ENCODE measurements at places on chromosomes 12 and 14. TPM values are rescaled to one million over a fixed set of nuclear protein-coding genes. Genes with fewer than 3 reads are reported as not detected.

The OTX2 gene
- not detected for total RNA-seq

The PKP2 gene
- total RNA-seq: 9.3 TPM

The B4GALNT3 gene
- 0.52 TPM for total RNA-seq

The ASCL1 gene
- not detected for total RNA-seq

The AKAP5 gene
- 0.41 TPM for total RNA-seq

The SOS2 gene
- 9.6 TPM for total RNA-seq

The CD163 gene
- not detected for total RNA-seq

The REM2 gene
- total RNA-seq: 0.23 TPM

The DLGAP5 gene
- 35.2 TPM for total RNA-seq

The CLEC9A gene
- total RNA-seq: not detected

The TRHDE gene
- total RNA-seq: 0.06 TPM

The ABCC9 gene
- 0.02 TPM for total RNA-seq

The KRT74 gene
- not detected for total RNA-seq

The KRT73 gene
- total RNA-seq: not detected

The KLRC2 gene
- total RNA-seq: 1.7 TPM

The EXOC3L4 gene
- total RNA-seq: 1.5 TPM

The MVK gene
- 8.2 TPM for total RNA-seq

The DPY19L2 gene
- total RNA-seq: 1.6 TPM

The TGM1 gene
- total RNA-seq: 0.98 TPM

The SIVA1 gene
- total RNA-seq: 153 TPM

The KLRD1 gene
- not detected for total RNA-seq

The TSPAN31 gene
- total RNA-seq: 18.5 TPM

The TAS2R13 gene
- not detected for total RNA-seq

The LMNTD1 gene
- total RNA-seq: not detected

The SIX6 gene
- not detected for total RNA-seq

The SLC6A15 gene
- total RNA-seq: 3.2 TPM

The KCNH5 gene
- total RNA-seq: not detected

The PPP1CC gene
- 162 TPM for total RNA-seq

The LBHD2 gene
- total RNA-seq: 0.22 TPM

The PHETA1 gene
- 11.5 TPM for total RNA-seq

The KLHL33 gene
- not detected for total RNA-seq

The HOXC12 gene
- not detected for total RNA-seq

The SYNE3 gene
- total RNA-seq: 1.0 TPM

The KRT77 gene
- not detected for total RNA-seq

The REC8 gene
- 3.2 TPM for total RNA-seq

The AQP6 gene
- total RNA-seq: 0.02 TPM

Measured in A549 treated with dexamethasone at 1 μM for 4 hours (cell line).